ENCODE measurements at places on chromosomes 11 and 22. TPM values are rescaled to one million over a fixed set of nuclear protein-coding genes. Genes with fewer than 3 reads are reported as not detected.

GRCh38 chr22:30561402-30562189 lies 12.9 kb downstream of the GAL3ST1 start:
- no peak for DNase-seq

KCNQ1OT1 gene
- polyA plus RNA-seq: 0.13 TPM

MOGAT2 gene
- not detected for polyA plus RNA-seq

GGT1 gene
- polyA plus RNA-seq: not detected

DNA sequence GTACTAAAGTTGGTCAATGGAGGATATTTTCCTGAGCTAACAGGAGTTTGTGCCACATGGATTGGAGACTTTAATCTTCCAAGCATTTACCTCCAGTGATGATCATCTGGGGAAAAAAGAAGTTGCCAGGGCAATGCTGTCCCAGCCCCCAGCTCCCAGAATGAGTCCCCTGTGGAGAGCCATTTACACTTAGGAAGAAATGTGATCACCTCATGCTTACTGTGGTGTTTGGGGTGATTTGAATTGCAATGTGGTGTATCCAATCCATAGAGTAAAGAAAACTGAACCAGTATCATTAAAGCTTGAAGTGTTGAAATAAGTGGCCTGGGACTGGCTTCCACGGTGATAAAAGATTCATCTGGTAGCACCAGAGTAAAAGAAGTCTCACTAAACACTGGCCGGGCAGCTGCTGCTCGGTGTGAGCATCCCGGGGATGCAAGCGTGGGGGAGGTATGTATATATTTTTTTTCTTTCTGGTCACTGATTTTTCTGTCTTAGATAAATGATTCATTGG lies 117.2 kb upstream of the NTM start:
- DNase-seq: no peak

DNA sequence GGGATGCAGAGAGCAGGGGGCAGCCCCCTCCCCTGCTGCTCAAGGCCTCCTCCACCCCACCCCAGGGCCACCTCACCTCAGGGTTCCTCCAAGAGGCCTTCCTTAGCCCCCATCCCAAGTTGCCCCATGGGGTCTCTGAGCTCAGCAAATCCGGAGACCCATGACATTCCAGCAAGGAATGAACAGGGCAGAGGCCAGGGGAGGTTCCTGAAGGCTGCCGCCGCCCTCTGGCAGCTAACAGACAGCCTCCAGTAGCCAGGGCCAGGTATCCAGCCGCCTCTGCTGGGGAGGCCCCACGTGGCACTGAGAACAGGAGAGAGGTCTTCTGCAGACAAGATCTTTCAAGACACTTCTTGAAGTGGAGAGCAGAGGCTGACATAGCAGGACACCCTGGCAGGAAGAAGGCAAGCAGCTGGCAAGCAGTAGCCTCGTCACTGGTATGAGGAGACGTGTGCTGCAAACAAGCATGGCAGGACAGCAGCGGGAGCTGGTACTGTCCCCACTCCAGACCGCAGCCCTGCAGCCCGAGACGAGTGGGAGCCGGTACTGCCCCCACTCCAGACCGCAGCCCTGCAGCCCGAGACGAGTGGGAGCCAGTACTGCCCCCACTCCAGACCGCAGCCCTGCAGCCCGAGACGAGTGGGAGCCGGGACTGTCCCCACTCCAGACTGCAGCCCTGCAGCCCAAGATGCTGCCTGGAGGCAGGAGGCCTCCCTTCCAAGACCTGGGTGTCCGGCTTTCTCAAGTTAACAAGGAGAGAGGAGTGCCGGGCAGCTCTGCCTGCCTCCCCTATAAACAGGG lies 190.6 kb downstream of the IGLL1 start:
- no peak for DNase-seq

DNA sequence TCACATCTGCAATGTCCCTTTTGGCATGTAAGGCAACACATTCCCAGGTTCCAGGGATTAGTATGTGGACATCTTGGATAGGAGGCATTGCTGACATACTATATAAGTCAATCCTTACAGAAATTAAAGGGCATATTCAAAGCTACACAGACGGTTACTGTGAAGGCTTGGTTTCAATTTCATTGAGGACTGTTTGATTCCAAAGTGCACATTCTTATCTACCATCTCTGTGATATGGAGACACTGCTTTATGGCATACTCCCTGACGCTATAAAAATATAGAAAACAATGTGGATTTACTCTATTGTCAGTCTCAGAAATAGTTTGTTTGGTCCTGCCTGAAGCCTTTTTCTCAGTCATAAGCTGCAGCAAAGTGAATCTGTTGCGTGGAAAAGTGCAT lies 1486.7 kb downstream of the FAM181B start:
- DNase-seq: no peak

GRCh38 chr11:101866619-101867491 lies 48.0 kb upstream of the CEP126 start:
- DNase-seq: no peak

MISFA gene
- 0.51 TPM for polyA plus RNA-seq
